ENCODE measurements at places on chromosomes 6 and 20. TPM values are rescaled to one million over a fixed set of nuclear protein-coding genes. Genes with fewer than 3 reads are reported as not detected.

DNA sequence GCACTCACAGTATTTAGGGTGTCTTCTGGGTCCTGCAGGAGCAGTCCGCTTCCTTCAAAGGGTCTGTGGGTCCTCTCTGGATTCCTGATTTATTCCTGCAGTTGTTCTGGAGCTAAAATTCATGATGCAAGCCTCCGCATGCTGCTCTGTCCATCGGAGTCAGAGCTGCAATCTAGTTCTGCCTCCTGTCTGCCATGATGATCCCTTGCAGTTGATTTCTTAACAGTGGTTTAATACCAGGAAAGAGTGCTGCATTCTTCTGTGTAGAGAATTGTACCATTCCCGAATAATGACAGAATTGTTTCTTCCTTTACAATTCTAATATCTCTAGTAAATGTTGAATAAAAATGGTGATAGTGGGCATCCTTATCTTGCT, 72.0 kb upstream of the B3GAT2 start:
- no peak for DNase-seq
- no peak overlapping the region for H3K27ac ChIP-seq
- H3K27me3 ChIP-seq, result no peaks in the 10 kb centered on the region
- H3K4me3 ChIP-seq, result no peak overlapping the region

DNA sequence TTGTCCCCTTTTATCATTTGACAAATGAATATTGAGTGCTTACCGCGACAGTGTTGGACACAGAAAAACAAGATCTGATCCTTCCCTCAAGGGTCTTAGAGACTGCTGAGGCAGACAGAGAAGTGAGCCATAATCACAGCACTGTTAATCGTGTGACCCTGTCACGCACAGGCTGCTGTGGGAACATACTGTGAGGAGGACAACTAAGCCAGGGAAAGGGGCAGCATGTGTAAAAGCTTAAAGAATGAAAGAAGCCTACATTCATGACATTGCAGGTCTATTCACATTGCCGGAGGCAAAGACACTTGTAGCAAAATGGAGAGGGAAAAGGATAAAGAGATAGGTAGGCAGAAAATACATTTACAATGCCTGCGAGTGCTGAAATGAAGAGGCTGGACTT, 32.7 kb downstream of the TRDN start:
- H3K4me3 ChIP-seq, result no peak overlapping the region
- DNase-seq, result no peak

- DNase-seq, result no peak
- H3K4me1 ChIP-seq, result peaks cover 30% of the 10 kb centered on the region
- no peaks in the 10 kb centered on the region for H3K36me3 ChIP-seq
- no peaks in the 10 kb centered on the region for H3K27me3 ChIP-seq
These were observed 40.1 kb downstream of the ILRUN start for GRCh38 chr6:34656378-34657036.

DNA sequence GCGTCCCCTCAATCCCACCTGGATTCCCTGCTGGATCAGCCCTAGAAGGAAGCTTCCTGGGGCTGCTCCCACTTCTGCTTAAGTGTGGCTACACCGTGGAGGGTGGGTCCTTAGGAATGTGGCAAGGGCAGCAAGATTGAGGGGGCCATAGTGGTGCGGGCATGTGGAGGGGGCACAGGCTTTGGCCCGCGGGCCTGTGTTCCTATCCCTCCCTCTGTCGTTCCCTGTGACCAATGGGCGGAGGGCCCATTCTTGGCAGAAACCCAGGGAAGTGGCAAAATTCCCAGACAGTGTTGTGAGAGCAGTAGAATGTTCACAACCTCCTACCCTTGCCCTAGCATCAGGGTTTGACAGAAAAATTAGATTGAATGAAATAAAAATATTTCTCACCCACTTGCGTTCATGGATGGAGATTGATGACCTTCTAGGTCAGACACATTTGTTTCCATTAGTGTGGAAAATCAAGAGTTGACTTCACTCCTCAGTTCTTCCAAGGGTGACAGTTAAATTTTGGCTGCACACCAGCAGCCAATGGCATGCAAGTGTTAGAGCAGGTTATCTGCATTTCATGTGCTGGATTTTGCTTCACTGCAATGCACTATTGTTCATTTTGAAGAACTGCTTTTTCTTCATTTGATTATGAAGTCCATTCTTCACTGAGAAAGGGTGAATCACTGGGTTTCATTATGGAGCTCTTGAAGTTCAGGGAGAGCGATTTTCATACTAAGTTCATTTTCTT, 49.3 kb upstream of the AHI1 start:
- H3K36me3 ChIP-seq, result no peaks in the 10 kb centered on the region
- H3K27me3 ChIP-seq, result no peaks in the 10 kb centered on the region
- no peaks in the 10 kb centered on the region for H3K4me1 ChIP-seq
- H3K4me3 ChIP-seq, result no peak overlapping the region

- no peak overlapping the region for H3K27ac ChIP-seq
- no peak overlapping the region for H3K4me3 ChIP-seq
- no peak for DNase-seq
- H3K27me3 ChIP-seq, result no peaks in the 10 kb centered on the region
These were observed 83.1 kb downstream of the FKBP5 start for GRCh38 chr6:35605600-35605999.

DNA sequence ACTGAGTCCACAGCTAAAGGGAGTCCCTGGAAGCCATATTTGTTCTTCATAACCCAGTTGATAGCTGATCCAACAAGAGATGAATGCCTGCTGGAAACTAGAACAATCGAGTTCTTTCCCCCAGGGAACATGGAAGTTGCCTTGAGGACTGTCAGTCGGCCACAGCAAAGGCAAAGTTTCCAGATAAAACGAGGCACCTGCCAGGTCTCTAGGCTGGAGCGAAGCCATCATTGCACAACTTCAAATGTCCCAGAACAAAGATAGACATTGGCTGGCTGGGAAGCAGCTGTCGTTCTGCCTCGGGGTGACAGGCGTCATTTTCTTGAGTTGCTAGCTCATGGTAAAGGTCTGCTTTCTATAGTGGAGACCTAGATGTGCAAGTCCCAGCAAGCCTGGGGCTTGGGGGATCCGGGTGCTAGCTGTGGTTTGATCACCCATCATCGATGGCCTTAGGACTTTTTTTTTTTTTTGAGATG, 184.4 kb upstream of the ZNF217 start:
- H3K27ac ChIP-seq, result peak overlapping the region; percentile 100
- H3K4me3 ChIP-seq, result no peak overlapping the region
- H3K4me1 ChIP-seq, result peaks cover 27% of the 10 kb centered on the region
- no peak for DNase-seq

- H3K4me1 ChIP-seq, result 0 out of 2 replicates have a peak, but pooled peaks cover 4% of the 10 kb centered on the region
- H3K27me3 ChIP-seq, result peaks cover under 1% of the 10 kb centered on the region
- DNase-seq, result no peak
These were observed 3.5 kb downstream of the HLA-B start for GRCh38 chr6:31353384-31353945.

Gene FAM83C
- not detected for total RNA-seq

Gene GPX5
- total RNA-seq, result not detected

Data from Panc1 (cell line).